ENCODE measurements at places on chromosomes 2 and 18. TPM values are rescaled to one million over a fixed set of nuclear protein-coding genes. Genes with fewer than 3 reads are reported as not detected.

Gene RNF144A
- total RNA-seq: 58.9 TPM

- no peak overlapping the region for H3K27ac ChIP-seq
- H3K4me1 ChIP-seq: no peaks in the 10 kb centered on the region
- no peaks in the 10 kb centered on the region for H3K36me3 ChIP-seq
- H3K27me3 ChIP-seq: no peaks in the 10 kb centered on the region
- DNase-seq: no peak
Measured at GRCh38 chr18:1994471-1994870, 576.8 kb downstream of the METTL4 start.

Gene HOXD9
- total RNA-seq: 2.4 TPM

Gene FSHR
- total RNA-seq: not detected

GRCh38 chr2:200847269-200847668 lies 17.2 kb downstream of the CLK1 start:
- no peaks in the 10 kb centered on the region for H3K4me1 ChIP-seq
- DNase-seq: no peak
- H3K4me3 ChIP-seq: no peak overlapping the region
- no peak overlapping the region for H3K27ac ChIP-seq

DNA sequence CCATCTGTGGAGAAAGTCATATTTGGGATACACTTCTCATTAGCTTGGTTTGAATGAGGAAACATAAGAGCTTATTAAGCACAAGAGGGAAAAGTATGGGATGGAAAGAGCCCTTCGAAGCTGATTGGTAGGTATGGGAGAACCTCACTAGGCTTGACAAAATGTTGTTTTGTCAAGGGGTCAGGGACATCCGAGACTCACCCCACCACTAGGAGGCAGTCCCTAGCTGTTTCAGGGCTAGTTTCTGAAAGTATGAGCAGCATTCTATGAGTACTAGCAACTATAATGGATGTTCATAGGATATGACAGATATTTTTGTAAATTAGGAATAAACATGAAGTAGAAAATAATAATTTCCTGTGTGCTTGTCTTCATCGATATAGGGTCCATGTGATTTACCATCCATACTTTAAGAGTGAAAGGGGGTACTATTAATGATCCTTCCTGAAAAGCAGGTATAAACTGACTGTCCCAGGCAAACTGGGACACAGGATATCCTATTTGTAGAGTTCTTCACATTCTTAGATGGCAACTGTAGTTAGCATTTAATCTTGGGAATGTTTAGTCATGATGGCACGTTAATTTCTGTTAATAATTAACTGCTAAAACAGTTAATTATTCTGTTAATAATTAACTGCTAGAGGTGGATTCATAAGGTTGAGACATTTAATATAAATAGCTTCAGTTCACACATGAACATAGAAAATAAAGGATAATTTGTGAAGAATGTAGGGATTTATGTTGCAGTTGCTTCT lies 28.4 kb downstream of the OTX1 start:
- no peak overlapping the region for H3K27ac ChIP-seq
- H3K36me3 ChIP-seq: no peaks in the 10 kb centered on the region
- no peak for DNase-seq
- H3K27me3 ChIP-seq: no peaks in the 10 kb centered on the region
- no peaks in the 10 kb centered on the region for H3K4me1 ChIP-seq

- H3K4me1 ChIP-seq: no peaks in the 10 kb centered on the region
- no peaks in the 10 kb centered on the region for H3K27me3 ChIP-seq
- peaks cover 70% of the 10 kb centered on the region for H3K36me3 ChIP-seq
- no peak overlapping the region for H3K27ac ChIP-seq
- no peak overlapping the region for H3K4me3 ChIP-seq
Measured at GRCh38 chr2:88561646-88562388, 65.4 kb downstream of the EIF2AK3 start.

Gene DLGAP1
- 2.3 TPM for total RNA-seq

Gene MDH1B
- total RNA-seq: 2.4 TPM

GRCh38 chr2:160380611-160381010 lies 113.0 kb downstream of the RBMS1 start:
- no peaks in the 10 kb centered on the region for H3K36me3 ChIP-seq
- H3K4me1 ChIP-seq: peaks cover 90% of the 10 kb centered on the region
- no peak overlapping the region for H3K4me3 ChIP-seq
- DNase-seq: no peak
- no peaks in the 10 kb centered on the region for H3K27me3 ChIP-seq

Gene ADGRF3
- 0.67 TPM for total RNA-seq

Gene SLC20A1
- 51.7 TPM for total RNA-seq

GRCh38 chr2:241859436-241860183 lies 916 bp upstream of the PDCD1 start:
- H3K4me1 ChIP-seq: peaks cover 58% of the 10 kb centered on the region
- peak; percentile 80 for DNase-seq
- H3K36me3 ChIP-seq: no peaks in the 10 kb centered on the region
- H3K4me3 ChIP-seq: peak overlapping the region; percentile 32
- H3K27me3 ChIP-seq: peaks cover 21% of the 10 kb centered on the region
- H3K27ac ChIP-seq: peak overlapping the region; percentile 67

DNA sequence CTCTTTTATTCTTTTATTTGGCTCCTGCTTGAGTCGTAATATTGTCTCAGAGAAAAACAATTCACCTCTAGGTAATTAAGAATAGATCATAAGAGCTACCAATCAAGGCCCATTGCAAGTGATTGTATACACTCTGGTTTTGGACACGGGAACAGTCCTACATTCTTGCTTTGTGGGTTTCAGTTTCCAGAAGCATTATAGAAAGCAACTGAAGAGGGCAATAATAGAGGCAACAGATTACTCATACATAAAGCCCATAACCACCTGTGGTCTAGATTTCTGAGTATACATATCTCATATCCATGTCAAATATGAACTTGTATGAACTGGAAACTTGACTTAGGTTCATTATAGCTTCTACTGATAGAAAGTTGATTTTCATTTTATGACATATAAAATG lies 65.4 kb downstream of the DIS3L2 start:
- H3K4me1 ChIP-seq: no peaks in the 10 kb centered on the region
- H3K27ac ChIP-seq: no peak overlapping the region
- H3K27me3 ChIP-seq: no peaks in the 10 kb centered on the region

Gene TMEM17
- 0.98 TPM for total RNA-seq

DNA sequence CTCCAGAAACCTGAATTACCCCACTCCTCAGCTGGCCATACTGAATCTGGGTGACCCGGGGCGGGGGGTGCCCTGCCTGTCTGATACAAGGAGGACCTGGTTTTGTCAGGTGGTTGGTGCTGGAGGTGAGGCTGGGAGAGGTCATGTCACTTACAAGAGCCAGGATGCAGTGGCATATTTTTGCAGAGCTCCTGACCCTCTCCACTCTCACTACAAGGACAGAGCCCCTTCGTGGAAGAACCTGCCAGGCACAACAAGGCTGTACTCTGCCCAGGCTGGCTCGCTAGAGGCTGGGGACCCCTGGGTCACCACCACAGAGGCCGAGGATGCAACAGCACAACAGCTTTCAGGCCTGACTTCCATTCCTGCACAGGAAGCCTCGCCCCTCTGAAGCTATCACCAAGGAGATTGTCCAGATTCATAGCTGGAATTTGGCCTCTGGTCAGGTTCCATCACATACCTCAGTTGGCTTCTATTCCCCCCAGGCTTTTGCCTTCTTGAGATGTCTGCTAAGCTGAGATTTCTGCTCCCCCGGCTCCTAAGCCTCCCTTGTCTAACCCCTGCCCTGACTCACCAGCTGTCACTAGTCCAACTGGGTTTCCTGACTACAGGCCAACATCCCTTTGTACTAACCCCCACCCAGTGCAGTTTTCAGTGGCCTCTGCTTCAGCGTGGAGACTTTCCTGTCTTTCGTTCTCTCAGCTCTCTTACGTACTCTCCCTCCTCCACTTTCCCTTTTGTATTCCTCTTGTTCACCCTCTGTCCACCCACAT lies 132.5 kb upstream of the EPAS1 start:
- H3K36me3 ChIP-seq: no peaks in the 10 kb centered on the region
- no peak overlapping the region for H3K4me3 ChIP-seq
- peaks cover 23% of the 10 kb centered on the region for H3K4me1 ChIP-seq
- no peaks in the 10 kb centered on the region for H3K27me3 ChIP-seq

Gene CCDC68
- total RNA-seq: 19.9 TPM

GRCh38 chr18:47204908-47205522 lies 28.9 kb upstream of the IER3IP1 start:
- no peak overlapping the region for H3K4me3 ChIP-seq
- peaks cover 9% of the 10 kb centered on the region for H3K27me3 ChIP-seq
- DNase-seq: no peak
- no peaks in the 10 kb centered on the region for H3K36me3 ChIP-seq
- no peak overlapping the region for H3K27ac ChIP-seq
- H3K4me1 ChIP-seq: no peaks in the 10 kb centered on the region

GRCh38 chr2:44324971-44325426 lies 36.3 kb downstream of the PREPL start:
- no peak overlapping the region for H3K4me3 ChIP-seq
- no peak overlapping the region for H3K27ac ChIP-seq
- H3K4me1 ChIP-seq: no peaks in the 10 kb centered on the region
- H3K27me3 ChIP-seq: no peaks in the 10 kb centered on the region
- no peak for DNase-seq

DNA sequence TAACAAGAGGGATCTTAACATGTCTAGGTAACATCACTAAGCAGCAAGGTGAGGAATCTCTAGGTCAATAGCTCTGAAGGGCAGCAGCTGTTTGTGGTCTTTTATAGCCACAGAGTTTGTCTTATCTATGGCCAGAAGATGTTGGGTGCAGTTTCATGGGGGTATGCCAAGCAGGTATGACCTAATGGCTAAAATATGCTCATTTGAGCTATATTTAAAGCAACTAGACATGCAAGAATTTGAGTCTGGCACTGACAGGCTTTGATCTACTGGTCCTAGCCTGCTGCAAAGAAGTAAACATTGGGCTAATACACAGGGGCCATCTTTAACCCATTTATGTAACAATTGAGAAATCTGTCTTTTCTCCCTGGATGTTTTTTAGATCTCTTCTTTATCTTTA lies 13.9 kb upstream of the UGP2 start:
- no peaks in the 10 kb centered on the region for H3K36me3 ChIP-seq
- no peaks in the 10 kb centered on the region for H3K27me3 ChIP-seq
- no peak overlapping the region for H3K4me3 ChIP-seq
- H3K27ac ChIP-seq: no peak overlapping the region
- H3K4me1 ChIP-seq: no peaks in the 10 kb centered on the region

Gene MARCHF4
- not detected for total RNA-seq

GRCh38 chr2:126932966-126933710 lies 34.4 kb downstream of the TEX51 start:
- H3K27ac ChIP-seq: no peak overlapping the region
- H3K4me3 ChIP-seq: no peak overlapping the region
- no peak for DNase-seq
- no peaks in the 10 kb centered on the region for H3K27me3 ChIP-seq

DNA sequence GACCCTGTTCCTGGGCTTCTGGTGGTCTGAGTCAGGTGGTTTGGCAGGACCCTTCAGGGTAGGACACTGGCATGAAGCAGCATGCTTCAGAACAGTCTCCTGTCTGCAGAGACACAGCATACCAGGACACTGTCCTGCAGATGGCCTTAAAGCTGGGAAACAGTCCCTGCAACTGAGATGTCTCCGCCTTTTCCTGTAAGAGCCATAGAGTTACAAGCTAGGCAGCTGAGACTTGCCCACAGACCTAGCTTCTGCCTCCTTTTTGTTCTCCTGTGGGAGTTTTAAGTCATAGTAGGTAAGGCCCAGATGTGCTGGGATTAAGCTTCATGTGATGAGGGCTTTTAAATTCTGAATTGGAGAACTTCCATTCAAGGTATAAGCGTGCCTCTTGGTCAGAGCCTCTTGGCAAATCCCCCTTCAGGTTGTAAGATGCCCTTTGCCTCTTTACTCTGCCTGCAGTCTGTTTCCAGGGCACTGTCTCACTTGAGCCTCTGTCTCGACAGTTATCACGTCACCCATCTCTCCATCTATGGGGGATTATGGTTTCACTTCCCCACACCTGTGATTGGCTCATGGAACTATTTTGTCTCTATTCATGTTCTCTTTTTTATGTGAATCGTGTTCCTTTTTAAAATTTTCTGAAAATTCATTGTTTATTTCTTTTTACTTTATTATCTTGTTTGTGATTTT lies 51.8 kb downstream of the COA5 start:
- H3K27ac ChIP-seq: no peak overlapping the region
- no peak overlapping the region for H3K4me3 ChIP-seq
- no peaks in the 10 kb centered on the region for H3K36me3 ChIP-seq
- peaks cover 28% of the 10 kb centered on the region for H3K4me1 ChIP-seq

- DNase-seq: no peak
- H3K27ac ChIP-seq: peak overlapping the region; percentile 47
- no peaks in the 10 kb centered on the region for H3K36me3 ChIP-seq
Measured at GRCh38 chr2:109225170-109225782, 96.3 kb downstream of the SH3RF3 start.

Gene EVX2
- not detected for total RNA-seq

- peak overlapping the region; percentile 51 for H3K27ac ChIP-seq
- H3K4me3 ChIP-seq: no peak overlapping the region
- no peaks in the 10 kb centered on the region for H3K27me3 ChIP-seq
- DNase-seq: no peak
- no peaks in the 10 kb centered on the region for H3K36me3 ChIP-seq
Measured at GRCh38 chr2:86226070-86226469, 26.8 kb downstream of the MRPL35 start.

Gene AQP12A
- not detected for total RNA-seq

Gene MYOM1
- 1.4 TPM for total RNA-seq

Gene MRPS9
- 14.1 TPM for total RNA-seq

Gene RAD51AP2
- not detected for total RNA-seq

Gene ALLC
- not detected for total RNA-seq

GRCh38 chr2:54581326-54582039 lies 125.4 kb downstream of the SPTBN1 start:
- H3K36me3 ChIP-seq: no peaks in the 10 kb centered on the region
- DNase-seq: no peak
- H3K27ac ChIP-seq: peak overlapping the region; percentile 76
- H3K4me3 ChIP-seq: no peak overlapping the region
- H3K27me3 ChIP-seq: no peaks in the 10 kb centered on the region
